Activated T-helper 2 cell treated with anti-CD3 and anti-CD28 coated beads, Interferon-gamma antibody, Interleukin-2, Interleukin-4, amounts not matched to agents 10 μg/mL and 5 μg/mL and 100 μg/mL, durations not matched to agents 14 hours and 24 hours and 36 hours (primary cell): ENCODE measurements at places on chromosomes 4 and X.

DNA sequence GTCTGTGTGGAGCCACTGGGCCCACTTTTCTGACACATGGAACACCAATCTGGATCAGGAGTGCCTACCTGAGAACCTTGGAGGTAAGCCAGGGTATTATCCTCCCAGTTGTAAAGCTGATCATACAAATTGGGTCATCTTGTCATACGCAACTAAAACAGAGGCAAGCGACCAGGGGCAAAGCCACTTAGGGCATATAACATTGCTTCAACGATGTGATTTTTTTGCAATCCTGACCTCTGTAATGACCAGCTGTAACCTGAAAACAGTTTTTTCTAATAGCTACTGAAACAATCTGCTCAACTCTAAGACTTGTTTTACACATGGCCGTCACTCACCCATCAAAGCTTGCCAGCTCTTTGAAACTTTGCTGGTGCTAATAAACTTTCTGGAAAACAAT lies 261.5 kb upstream of the AGTR2 start:
- DNase-seq, result no peak
- no peaks in the 10 kb centered on the region for H3K36me3 ChIP-seq
- no peak overlapping the region for H3K4me3 ChIP-seq
- H3K4me1 ChIP-seq, result no peaks in the 10 kb centered on the region
- no peak overlapping the region for H3K27ac ChIP-seq

DNA sequence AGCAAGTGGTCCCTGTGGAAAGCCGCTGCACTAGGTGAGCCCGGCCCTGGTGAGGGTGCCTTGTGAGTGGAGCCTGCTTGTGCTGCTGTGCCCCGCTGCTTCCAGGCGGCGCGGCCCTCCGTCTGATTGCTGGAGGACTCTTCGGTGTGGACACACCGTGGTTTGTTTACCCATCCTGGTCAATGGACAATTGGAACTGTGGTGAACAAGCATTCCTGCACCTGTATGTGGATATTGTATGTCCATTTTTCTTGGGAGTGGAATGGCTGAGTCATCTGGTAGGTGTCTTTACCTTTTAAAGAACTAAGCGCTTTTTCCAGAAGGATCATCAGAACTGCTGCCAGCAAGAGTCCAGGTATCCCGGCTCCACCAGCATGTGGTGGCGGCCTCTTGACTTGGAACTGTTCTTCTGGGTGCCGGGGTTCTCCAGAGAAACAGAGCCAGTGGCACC lies 15.6 kb downstream of the MAEA start:
- no peak overlapping the region for H3K27ac ChIP-seq
- H3K36me3 ChIP-seq, result peaks cover 38% of the 10 kb centered on the region
- no peaks in the 10 kb centered on the region for H3K27me3 ChIP-seq
- H3K4me3 ChIP-seq, result no peak overlapping the region
- H3K4me1 ChIP-seq, result peaks cover 33% of the 10 kb centered on the region

DNA sequence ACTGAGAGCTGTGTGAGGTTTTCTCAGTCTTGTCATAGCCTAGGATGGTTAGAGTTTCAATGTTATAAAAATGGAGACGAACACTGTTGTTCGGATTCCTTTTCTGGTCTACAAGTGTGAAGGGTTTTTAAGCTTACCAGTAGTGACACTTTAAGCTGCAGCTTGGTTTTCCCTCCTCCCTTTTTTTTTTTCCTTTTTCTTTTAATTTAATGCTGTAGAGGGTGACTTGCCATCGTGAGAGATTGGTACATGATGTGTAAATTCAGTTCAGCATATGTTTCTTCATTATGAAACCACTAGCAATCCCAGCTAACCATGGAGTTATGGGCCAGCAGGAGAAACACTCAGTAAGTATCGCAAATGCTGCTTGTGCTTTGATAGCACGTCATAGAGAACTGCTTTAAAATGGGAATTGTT lies 165.0 kb downstream of the RAPGEF2 start:
- no peaks in the 10 kb centered on the region for H3K4me1 ChIP-seq
- no peak for DNase-seq
- no peaks in the 10 kb centered on the region for H3K27me3 ChIP-seq
- no peak overlapping the region for H3K4me3 ChIP-seq
- H3K36me3 ChIP-seq, result no peaks in the 10 kb centered on the region

GRCh38 chrX:46178763-46179162 lies 366.5 kb downstream of the ZNF674 start:
- H3K36me3 ChIP-seq, result no peaks in the 10 kb centered on the region
- H3K27me3 ChIP-seq, result no peaks in the 10 kb centered on the region
- peaks cover 27% of the 10 kb centered on the region for H3K4me1 ChIP-seq

DNA sequence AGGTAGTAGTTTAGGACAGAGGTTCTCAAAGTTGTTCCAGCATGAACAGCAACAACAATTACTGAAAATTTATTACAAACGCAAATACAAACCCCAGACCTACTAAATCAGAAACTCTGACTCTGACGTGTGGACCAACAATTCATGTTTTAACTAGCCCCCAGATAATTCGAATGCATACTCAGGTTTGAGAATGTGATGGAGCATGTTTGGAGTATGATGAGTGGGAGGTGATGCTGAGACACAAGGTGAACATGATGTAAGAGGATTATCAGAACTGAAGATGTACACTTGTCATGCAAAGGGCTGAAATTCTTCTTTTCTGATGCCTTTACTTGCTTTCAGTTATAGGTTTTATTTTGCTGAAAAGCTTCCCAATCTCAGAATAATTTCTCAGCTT lies 323.0 kb downstream of the INPP4B start:
- H3K27ac ChIP-seq, result no peak overlapping the region
- no peaks in the 10 kb centered on the region for H3K36me3 ChIP-seq
- no peaks in the 10 kb centered on the region for H3K4me1 ChIP-seq
- H3K4me3 ChIP-seq, result no peak overlapping the region
- DNase-seq, result no peak

- DNase-seq, result no peak
- no peaks in the 10 kb centered on the region for H3K4me1 ChIP-seq
Observed at GRCh38 chrX:141341341-141341740, 99.0 kb upstream of the SPANXC start.

DNA sequence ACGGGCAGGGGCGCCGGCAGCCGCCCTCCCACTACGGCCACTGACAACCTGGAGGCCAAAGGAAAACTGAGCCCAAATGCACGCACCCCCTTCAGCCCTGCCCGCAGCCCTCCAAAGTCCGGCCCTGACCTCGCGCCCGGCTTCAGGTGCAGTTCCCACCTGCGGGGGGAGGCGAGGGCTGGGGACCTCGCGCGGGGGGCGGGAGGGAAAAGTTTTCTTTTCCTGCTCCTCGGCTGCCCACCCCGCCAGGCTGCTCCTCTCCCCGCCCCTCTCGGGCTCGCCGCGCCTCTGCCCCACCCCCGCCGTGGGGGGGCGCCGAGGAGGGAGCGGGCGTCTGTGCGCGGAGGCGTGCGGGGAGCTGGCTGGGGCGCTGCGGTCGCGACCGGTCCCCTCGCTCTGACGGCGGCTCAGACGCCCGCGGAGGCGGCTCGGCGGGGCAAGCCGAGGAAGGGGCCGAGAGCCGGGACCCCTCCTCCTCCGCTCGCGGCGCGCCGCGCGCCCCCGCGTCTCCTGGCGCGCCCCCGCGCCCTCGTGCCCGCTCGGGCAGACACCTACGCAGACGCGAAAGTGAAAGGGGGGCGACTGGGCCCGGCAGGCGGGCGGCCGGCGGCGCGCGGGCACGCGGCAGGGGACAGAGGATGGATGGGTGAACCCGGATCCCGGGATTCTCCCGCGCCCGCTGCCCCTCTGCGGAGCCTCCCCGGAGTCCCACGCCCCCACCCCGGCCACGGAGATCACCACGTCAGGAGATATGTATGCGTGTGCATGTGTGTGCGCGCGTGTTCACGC lies 3.1 kb upstream of the NR3C2 start:
- H3K4me1 ChIP-seq, result peaks cover 21% of the 10 kb centered on the region
- peak overlapping the region; percentile 80 for H3K4me3 ChIP-seq
- no peaks in the 10 kb centered on the region for H3K36me3 ChIP-seq

DNA sequence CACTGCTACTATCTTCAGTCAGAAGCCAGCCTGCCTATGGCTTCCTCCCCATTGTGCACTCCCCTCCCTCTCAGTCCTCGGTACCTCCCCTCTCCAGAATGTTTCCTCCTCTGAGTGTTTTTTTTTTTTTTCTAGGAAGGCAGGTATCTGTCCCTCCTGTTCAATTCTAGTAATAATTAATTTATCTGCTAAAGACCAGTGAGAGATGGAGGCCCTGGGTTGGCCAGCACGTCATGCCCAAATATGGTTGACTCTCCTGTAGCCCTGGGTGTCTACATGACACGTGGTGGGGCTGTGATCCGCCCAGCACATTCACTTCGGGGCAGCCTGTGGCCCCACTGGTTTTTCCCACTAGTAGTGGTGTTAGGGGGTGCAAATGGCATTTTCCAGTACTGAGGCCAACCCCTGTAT lies 1.8 kb downstream of the FLNA start:
- H3K27ac ChIP-seq, result peak overlapping the region; percentile 76
- DNase-seq, result no peak
- no peaks in the 10 kb centered on the region for H3K27me3 ChIP-seq
- H3K36me3 ChIP-seq, result peaks cover 21% of the 10 kb centered on the region
- peak overlapping the region; percentile 75 for H3K4me3 ChIP-seq
- peaks cover 13% of the 10 kb centered on the region for H3K4me1 ChIP-seq

DNA sequence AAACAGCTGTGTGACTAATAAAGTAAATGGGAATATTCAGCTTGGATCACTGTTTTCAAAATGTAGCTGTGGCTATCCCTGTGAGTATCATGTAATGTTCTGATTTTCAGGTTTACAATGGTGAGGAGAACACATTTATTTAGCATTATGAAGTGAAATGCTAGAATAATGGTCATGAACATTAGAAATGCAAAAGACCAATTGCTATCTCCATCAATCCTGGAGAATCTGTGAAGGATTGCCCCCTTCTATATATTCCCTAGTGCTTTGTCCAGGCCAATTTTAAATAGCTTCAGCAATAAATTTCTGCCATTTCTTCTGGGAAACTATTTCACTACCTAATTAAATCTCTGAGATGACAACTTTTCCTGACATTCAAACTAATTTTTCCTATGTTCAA lies 1399.1 kb downstream of the PCDH19 start:
- no peak for DNase-seq
- H3K27ac ChIP-seq, result no peak overlapping the region
- no peaks in the 10 kb centered on the region for H3K4me1 ChIP-seq
- H3K27me3 ChIP-seq, result no peaks in the 10 kb centered on the region
- H3K4me3 ChIP-seq, result no peak overlapping the region
- no peaks in the 10 kb centered on the region for H3K36me3 ChIP-seq

DNA sequence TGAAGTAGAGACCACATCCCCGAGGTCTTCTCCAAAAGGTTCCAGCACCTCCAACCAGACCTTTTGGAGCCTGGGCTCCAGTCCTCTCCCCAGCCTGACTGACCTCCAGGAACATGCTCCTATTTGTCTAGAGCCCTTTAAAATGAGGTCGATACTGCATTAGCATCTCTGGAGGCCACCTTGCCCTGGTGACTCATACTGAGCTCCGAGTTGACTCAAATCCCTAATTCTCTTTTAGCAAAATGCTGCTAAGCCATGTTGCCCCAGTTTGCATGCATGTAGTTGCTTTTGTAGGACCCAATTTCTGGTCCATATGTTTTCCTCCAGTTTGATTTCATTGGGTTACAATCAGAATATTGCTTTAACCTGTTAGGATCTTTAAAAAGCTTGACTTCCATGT lies 43.5 kb upstream of the CITED1 start:
- no peaks in the 10 kb centered on the region for H3K27me3 ChIP-seq
- H3K36me3 ChIP-seq, result peaks cover 20% of the 10 kb centered on the region
- no peak for DNase-seq
- H3K4me1 ChIP-seq, result peaks cover 24% of the 10 kb centered on the region
- peak overlapping the region; percentile 87 for H3K27ac ChIP-seq

DNA sequence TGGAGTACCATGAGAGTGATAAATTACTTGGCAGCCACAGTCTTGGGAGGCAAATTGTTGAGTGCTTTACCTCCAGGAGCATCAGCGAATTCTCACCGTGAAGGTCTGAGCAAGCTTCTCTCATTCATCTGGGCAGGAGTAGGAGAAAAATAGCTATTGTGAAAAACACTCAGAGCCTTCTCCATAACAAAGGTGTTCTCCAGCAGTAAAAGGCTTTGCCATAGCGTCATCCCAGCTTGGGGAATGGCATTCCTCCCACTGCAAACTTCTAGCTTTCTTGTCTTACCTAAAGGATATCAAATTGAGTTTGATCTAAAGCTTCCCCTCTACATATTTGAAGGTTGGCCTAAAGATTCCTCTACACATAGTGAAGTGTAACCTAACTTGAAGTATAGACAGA lies 29.8 kb upstream of the MAGEA11 start:
- no peaks in the 10 kb centered on the region for H3K36me3 ChIP-seq
- H3K4me1 ChIP-seq, result no peaks in the 10 kb centered on the region
- no peak overlapping the region for H3K27ac ChIP-seq
- DNase-seq, result no peak

- no peak overlapping the region for H3K4me3 ChIP-seq
- no peaks in the 10 kb centered on the region for H3K4me1 ChIP-seq
- H3K36me3 ChIP-seq, result no peaks in the 10 kb centered on the region
Observed at GRCh38 chr4:33649015-33649414, 2595.3 kb downstream of the ARAP2 start.

DNA sequence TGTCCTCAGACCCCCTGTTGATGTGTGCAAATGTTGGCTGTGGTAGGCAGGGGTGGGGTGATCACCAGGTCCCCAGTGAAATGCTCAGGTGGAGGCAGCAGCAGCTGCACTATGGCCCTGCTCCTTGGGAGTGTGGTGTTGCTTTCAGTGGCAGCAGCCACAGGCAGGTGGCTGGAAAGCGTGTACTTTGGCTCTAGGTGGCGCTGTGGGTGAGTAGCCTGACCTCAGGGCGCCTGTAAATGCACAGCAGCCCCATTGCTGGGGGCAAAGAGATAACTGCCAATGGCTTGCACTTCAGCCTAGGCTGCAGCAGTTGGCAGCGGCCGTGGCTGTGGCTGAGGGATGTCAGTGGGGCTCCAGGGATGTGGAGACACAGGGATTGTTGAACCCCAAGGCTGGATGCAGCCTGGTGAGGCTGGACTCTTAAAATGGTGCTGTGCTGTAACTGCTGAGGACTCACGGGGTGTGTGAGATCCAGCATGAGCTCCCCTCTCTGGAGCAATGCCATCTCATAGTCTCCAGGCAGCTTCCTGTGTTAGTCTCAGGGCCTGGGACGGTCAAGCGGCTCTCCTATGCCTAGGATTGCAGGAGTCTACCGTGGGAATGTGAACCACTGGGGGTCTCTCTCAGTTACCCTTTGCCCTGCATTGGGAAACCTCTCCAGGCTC lies 421.7 kb upstream of the HTR2C start:
- no peak overlapping the region for H3K4me3 ChIP-seq
- H3K4me1 ChIP-seq, result no peaks in the 10 kb centered on the region
- no peak overlapping the region for H3K27ac ChIP-seq
- H3K27me3 ChIP-seq, result no peaks in the 10 kb centered on the region
- H3K36me3 ChIP-seq, result no peaks in the 10 kb centered on the region

GRCh38 chr4:75102787-75103085 lies 169.8 kb downstream of the PARM1 start:
- H3K4me3 ChIP-seq, result no peak overlapping the region
- DNase-seq, result no peak
- no peaks in the 10 kb centered on the region for H3K4me1 ChIP-seq
- no peaks in the 10 kb centered on the region for H3K36me3 ChIP-seq
- no peak overlapping the region for H3K27ac ChIP-seq

- no peak for DNase-seq
- H3K36me3 ChIP-seq, result no peaks in the 10 kb centered on the region
- H3K27ac ChIP-seq, result no peak overlapping the region
- H3K4me3 ChIP-seq, result no peak overlapping the region
- H3K4me1 ChIP-seq, result no peaks in the 10 kb centered on the region
Observed at GRCh38 chrX:137988470-137988869, 422.5 kb downstream of the ZIC3 start.
